Stimulated activated CD4-positive, alpha-beta T cell treated with anti-CD3 and anti-CD28 coated beads, Interleukin-4, amount 100 ng/mL, for 4 hours (primary cell): ENCODE measurements at places on chromosomes 11 and 22.
A peak's percentile ranks its signal among the peaks of the same experiment; 100 is the strongest.

DNA sequence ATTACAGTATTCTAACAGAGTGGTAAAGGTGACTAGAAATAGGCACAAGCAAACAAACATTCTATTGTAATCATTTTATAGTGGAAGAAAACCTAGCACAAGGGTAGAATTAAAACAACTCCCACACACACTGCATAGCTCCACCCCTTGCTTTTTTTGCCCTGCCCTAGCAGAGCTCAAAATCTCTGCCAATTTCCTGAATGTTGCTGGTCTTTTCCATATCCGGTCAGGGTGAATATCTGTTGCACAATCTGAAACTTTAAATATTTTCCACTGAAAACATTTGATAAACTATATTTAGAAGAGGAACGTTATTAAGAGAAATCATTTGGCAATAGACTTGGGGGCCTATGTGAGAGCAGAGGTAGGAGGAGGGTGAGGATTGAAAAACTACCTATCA is 2.7 kb downstream of the SPA17 start:
- DNase-seq = no peak

DNA sequence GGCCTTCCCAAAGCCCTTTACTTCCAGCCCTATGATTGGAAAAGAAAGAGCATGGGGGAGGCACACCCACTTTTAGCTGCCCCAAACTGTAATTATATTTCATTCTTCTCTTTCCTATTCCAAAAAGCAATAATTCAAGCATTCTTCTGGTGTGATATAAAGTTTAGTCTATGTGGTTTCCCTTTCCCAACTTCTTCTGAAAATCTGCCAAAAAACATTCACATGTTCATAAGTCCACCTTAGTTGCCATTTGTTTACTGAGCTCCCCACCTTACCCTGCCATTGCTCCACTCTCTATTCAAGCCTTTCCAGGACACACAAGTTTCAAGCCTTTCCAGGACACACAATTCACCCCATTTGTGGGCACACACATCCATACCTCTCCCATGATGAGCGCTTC is 111.6 kb upstream of the BMAL1 start:
- no peak for DNase-seq

- DNase-seq = no peak
Measured at GRCh38 chr11:118111744-118112035, 24.9 kb upstream of the SMIM35 start.

DNA sequence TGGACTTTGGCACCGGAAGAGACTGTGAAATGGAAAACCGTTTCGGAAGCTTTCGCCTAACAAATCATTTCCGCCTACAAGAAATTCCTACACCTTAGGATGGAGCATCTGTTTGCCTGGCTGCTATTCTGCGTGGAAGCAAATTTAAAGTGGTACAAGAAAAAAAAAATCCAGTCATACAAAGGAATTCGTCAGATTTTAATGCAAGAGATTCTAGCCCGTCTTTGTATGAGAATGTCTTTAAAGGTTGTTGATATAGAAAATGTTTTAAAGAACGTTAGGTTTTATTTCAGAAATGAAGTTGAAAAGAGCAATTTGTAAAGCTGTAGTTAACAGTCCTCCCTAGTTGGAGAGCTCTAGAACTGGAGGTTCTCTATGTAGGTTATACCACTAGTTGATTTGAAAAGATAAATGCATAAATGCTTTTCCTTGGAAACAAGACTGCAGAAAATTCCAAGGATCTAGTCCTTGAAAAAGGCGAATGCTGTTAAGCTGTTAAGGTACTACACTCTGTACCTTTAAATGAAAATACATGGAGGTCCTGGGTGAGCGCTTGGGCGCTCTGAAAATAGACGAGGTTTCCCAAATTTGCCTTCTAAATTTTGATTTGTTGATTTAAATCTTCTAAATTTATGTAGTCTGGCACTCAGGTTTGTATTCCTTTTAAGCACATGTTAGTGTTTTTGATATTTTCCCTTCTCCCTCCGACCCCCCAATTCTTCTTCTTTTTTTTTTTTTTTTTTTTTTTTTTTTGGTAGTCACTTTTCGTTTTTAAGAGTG is 2.4 kb downstream of the NCR3LG1 start:
- no peak for DNase-seq

GRCh38 chr11:113546757-113547507 is 71.7 kb upstream of the DRD2 start:
- DNase-seq = no peak

GRCh38 chr11:17559341-17560087 is 12.5 kb downstream of the OTOG start:
- DNase-seq = no peak

- no peak for DNase-seq
Measured at GRCh38 chr11:76792505-76793264, 9.5 kb downstream of the TSKU start.

DNA sequence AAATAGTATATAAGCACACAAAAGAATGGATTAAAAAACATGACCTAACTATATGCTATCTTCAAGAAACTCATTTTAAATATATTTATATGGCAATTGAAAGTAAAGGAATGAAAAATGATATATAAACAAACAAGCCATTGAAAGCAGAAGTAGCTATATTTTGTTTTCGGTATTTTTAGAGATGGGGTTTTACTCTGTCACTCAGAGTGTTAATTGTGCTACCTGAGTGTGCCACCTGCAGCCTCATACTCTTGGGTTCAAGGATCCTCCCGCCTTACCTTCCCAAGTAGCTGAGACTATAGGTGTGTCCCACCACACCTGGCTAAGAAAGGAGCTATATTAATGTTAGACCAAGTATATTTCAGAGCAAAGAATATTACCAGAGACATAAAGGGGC is 624.1 kb downstream of the BUD13 start:
- no peak for DNase-seq

DNA sequence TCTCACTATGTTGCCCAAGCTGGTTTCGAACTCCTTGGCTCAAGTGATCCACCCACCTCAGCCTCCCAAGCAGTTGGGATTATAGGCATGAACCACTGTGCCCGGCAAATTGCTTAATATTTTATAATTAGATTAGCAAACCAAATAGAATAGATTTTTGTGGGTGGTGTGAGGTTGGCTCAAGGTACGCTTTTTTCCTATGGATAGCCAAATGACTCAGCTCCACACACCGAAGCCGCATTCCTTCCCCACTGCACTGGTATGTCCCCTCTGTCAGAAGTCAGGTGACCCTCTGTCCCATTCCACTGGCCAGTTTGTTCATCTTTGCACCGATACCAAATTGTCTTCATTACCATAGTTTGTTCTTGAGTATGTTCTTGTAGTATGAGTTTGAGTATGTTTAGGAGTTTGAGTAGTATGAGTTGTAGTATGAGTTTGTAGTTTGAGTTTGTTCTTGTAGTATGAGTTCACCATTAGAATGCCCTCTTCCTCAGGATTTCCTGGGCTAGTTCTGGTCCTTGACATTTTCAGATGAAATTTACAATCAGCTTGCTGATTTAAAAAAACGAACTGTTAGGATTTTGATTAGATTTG is 19.4 kb downstream of the SUSD2 start:
- no peak for DNase-seq

DNA sequence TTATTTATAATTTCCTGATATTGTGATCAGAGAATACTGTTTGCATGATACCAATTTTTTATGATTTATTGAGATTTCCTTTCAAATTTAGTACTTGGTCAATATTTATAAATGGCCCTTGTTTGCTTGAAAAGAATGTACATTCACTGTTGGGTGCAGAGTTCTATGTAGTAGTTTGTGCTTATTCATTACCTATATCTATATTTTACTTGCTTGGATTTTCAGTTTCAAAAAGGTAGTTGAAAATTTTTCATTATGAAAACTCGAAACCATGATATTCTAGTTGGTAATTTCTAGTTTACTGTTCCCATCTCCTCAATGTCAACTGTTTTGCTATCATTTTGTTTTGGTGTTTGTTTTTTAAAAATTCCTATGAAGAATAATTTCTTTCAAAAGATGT is 155.7 kb downstream of the AASDHPPT start:
- no peak for DNase-seq

DNA sequence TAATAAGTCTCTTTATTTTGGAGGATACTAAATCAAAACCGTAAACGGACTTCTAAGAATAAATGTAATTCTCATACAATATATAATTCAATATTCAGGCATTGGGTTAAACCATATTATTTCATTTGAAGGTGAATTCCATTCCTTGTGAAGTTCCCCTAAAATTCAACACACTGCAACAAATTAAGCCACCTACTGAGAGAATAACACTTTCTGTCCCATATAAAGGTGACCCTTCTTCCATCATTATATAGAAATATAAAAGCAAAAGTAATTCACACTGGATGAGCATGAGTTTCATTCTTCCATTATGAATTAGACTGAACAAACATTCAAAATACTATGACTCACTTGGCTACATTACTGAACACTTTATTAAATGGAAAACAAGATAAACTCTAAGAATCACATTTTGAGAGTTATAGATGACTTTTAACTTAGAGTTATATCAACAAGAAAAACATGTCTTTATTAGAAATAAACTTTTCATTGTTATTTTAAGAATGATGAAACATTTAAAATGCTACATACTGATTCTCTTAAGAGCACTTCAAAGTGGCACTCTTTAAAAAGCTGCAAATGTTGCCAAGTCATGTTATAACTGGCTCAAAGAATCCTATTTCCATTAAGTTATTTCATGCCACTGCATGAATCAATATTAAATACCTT is 2.8 kb downstream of the SESN3 start:
- no peak for DNase-seq

- no peak for DNase-seq
Measured at GRCh38 chr11:2343502-2343901, 33.6 kb upstream of the CD81 start.

DNA sequence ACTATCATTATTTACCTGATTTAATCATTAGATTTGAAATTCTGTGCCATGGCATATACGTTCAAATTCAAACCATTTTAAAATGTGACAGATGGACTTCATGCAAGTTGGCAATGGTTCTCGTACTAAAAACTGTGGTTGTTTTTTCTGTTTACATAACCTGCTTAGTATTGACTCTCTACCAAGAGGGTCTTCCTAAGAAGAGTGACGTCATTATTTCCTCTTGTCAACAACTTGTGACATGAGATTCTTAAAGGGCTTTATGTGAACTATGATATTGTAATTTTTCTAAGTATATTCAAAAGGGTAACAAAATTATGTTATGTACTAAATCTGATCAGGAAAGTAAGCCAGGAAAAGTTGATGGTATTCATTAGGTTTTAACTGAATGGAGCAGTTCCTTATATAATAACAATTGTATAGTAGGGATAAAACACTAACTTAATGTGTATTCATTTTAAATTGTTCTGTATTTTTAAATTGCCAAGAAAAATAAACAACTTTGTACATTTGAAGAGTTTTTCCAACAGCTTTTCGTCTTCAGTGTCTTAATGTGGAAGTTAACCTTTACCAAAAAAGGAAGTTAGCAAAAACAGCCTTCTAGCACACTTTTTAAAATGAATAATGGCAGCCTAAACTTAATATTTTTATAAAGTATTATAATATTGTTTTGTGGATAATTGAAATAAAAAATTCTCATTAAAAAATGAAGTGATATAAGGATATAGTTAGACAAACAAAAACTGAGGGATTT is 87.0 kb downstream of the GRK3 start:
- DNase-seq = no peak

DNA sequence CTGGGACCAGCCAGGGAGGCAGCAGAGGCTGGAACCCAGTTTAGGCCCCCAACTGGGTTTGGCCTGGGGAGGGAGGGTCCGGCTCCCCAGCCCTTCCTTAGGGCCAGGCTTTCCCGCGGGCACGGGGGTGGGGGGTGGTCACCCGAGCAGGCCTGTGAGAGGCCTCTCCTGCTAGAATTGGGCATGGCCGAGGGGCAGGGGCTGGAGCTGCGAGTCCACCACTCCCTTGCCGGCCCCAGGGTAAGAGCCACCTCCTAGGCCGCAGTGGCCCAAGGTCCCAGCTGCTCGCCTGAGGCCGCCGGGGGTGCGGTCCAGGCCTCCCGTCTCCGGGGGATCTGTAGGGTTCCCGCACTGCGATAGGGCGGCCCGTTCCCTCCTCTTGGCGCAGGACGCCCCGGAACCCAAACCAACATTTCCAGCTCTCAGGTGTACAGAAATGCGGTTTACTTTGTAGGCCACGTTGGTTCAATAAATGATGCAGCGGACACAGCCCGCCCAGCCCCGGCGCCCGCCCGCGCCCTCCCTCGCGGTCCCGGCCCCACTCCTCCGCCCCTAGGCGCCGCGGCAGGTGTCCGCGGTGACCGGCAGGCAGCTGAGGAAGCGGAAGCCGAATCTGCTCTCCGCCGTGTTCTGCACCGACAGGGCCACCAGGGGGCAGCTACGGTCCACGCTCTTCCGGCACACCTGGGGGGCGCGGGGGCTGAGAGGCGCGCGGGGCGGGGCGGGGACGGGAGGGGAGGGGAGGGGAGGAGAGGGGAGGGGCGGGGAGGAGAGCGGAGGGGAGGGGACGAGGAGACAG is 5.9 kb downstream of the LMNTD2 start:
- DNase-seq = peak; percentile 70

DNA sequence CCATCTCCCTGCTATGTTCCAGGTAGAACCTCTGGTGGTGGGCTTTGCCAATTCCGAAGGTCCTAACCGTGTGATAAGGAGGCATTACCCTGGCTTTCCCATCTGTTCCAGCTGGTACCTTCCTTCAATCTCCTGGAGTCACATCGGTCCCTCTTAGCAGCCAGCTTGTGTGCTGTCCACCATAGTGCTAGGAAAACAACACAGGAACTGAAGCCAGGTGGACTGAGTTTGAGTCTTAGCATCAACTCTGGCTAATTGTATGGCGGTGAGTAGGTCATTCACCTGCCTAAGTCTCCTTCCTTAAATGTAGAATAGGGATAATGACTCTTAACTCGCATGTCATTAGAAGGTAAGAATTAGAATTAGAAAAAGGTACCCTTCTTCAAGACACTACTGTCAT is 159.6 kb upstream of the E2F8 start:
- no peak for DNase-seq

DNA sequence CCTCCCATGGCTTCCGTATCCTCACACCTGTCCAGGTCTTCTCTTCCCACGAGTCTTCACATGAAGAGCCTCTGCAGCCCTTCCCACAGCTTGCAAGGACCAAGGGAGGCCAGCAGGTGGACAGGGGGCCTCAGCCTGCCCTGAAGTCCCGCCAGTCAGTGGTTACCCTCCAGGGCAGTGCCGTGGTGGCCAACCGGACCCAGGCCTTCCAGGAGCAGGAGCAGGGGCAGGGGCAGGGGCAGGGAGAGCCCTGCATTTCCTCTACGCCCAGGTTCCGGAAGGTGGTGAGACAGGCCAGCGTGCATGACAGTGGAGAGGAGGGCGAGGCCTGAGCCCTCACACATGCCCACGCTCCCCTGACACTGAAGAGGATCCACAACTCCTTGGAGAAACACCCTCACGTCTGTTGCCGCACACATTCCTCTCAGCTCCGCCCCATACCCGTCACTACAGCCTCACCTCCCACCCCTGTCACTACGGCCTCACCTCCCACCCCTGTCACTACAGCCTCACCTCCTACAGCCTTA is 8.3 kb downstream of the SSH3 start:
- no peak for DNase-seq
